ENCODE measurements at places on chromosomes 13 and 19. TPM values are rescaled to one million over a fixed set of nuclear protein-coding genes. Genes with fewer than 3 reads are reported as not detected.

DMRTC2 gene
- polyA plus RNA-seq, result not detected

OVOL3 gene
- polyA plus RNA-seq, result not detected

PALM gene
- polyA plus RNA-seq, result 9.2 TPM

ZNF677 gene
- polyA plus RNA-seq, result 5.8 TPM

CEACAM7 gene
- polyA plus RNA-seq, result 3.8 TPM

DNA sequence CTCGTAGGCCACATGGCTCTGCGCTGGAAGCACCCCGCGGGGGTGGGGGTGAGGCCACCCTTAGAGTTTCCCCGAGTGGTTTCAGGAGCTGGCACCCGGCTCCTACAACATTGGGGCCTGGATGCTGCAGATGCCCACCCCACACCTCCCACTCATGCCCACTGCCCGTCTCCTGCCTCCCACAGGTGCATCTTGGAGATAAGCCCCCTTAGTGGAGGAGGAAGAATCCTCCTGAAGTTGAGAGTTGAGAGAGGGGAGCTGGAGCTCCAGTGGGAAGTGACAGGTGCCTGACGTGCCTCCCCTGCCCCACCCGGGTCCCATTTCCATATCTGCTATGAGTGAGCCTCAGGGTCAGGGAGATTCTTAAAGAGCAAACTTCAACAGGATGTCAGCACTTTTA, 341.3 kb downstream of the TEX29 start:
- no peak for DNase-seq

GRCh38 chr13:65915195-65915594, 1314.9 kb downstream of the PCDH9 start:
- DNase-seq, result no peak

- DNase-seq, result no peak
Measured at GRCh38 chr13:22064854-22065620, 394.2 kb downstream of the FGF9 start.

GRCh38 chr13:39469676-39470075, 133.3 kb downstream of the LHFPL6 start:
- DNase-seq, result no peak

- no peak for DNase-seq
Measured at GRCh38 chr19:9937001-9937411, 691 bp upstream of the OLFM2 start.

DNA sequence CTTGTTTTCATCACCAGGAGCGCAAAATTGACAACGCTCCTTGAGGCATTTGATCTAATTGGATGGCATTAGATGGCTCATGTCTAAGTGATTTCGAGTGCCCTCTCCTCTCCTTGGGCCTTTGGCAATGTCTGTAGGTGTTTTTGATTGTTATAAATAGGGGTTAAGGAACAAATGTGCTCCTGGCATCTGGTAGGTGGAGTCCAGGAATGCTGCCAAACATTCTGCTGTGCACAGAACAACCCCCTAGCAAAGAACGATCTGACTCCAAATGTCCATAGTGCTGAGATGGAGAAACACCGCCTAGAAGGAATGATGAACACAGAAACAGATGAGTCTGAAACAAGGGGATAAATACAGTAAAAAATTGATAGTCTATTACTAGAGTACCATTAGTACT, 68.0 kb upstream of the C1QTNF9B start:
- DNase-seq, result no peak

GRCh38 chr13:111474136-111475002, 153.9 kb downstream of the TEX29 start:
- no peak for DNase-seq

- no peak for DNase-seq
Measured at GRCh38 chr13:79625517-79625916, 144.6 kb downstream of the NDFIP2 start.

GRCh38 chr13:33169273-33169980, 116.1 kb downstream of the STARD13 start:
- no peak for DNase-seq

PNMA8A gene
- 2.4 TPM for polyA plus RNA-seq

FGF22 gene
- 0.45 TPM for polyA plus RNA-seq

DNA sequence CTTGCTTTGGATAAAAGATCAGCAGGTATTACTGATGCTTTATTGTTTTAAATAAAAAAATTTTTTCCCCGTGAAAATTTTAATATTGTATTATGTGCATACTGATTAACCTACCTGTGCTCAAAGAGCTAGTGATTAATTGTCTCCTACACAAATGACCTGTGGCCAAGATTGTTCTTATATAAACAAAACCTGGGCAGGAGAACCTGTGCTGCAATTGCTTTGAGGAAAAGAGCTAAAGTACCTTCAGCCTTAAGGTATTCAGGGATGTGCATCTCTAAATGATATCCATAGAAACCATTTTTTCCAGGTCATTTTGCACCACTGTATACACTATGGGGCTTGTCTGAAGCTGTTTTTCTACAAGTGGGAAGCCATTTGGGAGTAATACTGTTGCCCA, 1.2 kb downstream of the FRY start:
- DNase-seq, result no peak

GPC5 gene
- 0.35 TPM for polyA plus RNA-seq

TMPRSS9 gene
- polyA plus RNA-seq, result 0.14 TPM

- no peak for DNase-seq
Measured at GRCh38 chr13:41587490-41587889, 130.1 kb downstream of the RGCC start.

DNA sequence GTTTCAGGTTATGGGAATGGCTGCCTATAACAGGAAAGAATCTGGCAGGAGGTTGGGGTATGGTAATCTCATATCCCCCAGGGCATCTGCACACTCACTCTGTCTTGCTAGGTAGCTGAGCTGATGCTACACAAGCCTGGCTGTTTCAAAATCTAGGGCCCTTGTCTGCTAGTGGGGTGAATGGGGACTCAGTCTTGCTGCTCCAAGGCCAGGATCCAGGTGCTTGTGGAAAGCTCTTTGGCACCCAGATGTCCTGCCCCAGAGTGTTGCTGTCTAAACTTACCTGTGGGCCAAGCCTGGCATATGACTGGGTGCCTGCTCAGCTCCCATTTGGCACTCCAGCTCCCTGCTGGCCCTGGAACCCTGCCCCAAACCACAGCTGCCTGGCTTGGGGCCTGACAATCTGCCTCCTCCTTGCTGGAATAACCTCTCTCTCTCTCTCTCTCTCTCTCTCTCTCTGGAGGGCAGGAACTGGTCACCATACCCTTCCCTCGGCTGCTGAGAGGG, 158.1 kb upstream of the TSC22D1 start:
- peak; percentile 83 for DNase-seq

- no peak for DNase-seq
Measured at GRCh38 chr13:40143559-40143958, 488.1 kb downstream of the COG6 start.

DNA sequence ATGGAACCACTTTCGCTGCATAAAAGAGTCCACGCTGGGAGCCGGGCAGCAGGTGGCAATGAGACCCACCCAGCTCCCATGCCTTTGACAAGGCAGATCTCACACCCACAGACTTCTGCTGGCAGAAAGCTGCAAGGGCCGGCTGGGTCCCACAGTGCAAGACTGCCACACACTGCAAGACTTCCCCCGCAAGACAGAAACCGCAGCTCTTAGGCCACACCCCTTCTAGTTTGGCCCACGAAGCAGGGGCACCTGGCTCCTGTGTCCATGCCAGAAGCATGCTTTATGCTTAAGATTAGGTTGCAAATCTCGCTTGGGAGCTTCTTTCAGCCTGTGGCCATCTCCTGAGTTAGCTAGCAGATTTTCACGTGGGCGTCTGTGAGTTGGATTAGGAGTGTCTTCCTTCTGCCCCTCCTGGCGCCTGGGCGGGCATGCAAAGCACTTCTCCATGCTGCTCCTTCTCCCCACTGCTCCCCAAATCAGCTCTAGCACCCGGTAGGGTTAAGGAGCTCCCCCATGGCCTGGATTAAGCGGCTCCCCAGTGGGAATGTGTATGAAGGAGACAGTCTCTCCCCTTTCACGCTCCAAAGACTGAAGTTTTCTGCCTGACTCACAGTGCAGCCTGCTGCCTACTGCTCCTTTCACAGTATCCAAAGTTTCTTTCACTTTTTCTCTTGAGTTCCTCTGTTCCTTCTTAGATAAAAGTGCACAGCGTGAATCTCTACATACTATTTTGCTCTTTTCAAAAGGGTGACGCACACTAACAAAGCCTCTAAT, 17.7 kb downstream of the GPC6 start:
- no peak for DNase-seq

DNA sequence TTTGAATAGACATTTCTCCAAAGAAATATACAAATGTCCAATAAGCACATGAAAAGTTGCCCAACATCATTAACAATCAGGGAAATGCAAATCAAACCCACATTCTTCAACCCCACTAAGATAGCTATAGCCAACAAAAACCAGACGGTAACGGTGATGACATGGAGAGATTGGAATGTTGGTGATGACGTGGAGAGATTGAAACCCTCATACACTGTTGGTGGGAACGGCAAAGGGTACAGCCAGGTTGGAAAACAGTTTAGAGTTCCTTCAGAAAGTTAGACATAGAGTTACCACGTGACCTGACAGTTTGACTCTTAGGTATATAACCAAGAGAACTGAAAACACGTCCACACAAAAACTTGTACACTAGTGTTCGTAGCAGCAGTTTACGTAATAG, 48.1 kb downstream of the TNFRSF19 start:
- DNase-seq, result no peak

DNA sequence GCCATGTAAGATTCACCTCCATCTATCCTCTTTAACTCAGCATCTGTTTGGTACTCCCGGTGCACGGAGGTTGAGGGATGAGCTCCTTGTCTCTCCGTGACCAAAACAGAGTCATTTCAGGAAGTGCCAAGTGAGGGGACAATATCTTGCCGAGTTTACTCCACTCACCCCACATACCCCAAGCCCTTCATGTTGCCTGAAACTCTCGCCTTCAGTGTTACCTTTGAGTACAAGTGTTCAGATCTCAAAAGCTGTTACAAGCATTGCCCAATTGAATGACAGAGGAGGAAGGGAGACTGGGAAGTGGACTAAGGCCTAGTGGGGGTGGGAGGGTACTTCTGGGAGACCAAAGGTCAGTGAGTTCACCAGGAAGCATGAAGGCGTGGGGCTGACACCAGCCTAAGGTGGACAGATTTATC, 6.0 kb upstream of the SIGLEC12 start:
- no peak for DNase-seq

DNA sequence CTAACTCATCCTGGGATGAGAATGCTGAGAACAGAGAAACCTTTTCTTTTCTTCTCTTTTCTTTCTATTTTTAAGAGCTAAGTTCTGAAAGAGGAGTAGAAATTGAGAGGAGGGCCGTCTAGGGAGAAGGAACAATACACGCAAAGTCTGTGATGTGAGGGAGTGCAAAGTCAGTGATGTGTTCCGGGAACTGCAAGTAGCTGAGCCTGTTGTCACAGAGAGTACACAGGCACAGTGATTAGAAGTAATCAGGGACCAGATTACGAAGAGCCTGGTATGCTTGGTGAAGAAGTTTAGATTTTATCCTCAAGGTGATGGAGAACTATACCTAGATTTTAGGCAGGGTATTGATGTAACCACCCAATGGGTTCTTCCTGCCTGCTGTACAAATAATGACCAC, 32.0 kb upstream of the CXCL17 start:
- no peak for DNase-seq

DNA sequence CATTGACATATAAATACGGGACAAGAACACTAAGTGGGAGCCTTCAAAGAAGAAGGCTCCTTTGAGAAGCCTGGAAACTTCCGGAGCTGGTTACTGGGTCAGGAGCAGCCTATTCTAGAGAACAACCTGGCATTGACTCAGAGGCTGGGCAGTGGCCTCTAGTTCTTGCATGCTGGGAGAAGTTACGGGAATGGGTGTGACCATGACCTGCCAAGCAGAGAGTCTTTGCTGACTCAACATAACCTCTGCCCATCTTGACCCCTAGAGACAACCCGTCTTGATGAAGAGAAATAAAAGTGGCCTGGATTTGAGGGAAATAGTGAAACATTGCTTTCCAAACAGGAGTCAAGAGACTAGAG, 21.0 kb downstream of the STARD13 start:
- DNase-seq, result no peak

- no peak for DNase-seq
Measured at GRCh38 chr13:110354715-110355473, 47.8 kb downstream of the COL4A2 start.

ONECUT3 gene
- polyA plus RNA-seq, result not detected

DNA sequence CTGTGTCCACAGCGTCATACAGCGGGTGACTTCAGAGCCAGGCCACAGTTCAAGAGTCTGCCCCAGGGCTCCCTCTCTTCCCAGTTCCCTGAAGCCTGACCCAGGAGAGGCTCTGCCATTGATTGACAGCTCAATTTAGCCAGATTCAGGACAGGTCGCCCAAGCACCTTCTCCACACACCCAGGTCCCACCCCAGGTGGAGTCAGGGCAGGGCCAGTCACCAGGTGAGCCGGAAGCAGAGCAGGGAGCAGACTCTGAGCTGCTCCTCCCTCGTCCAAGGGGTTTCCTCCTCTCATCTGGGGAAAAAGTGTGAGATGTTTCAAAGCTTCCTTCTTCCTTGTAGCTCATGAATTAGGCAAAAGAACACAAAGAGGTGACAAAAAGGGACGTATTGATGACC, 5.6 kb downstream of the CEACAM7 start:
- no peak for DNase-seq

DNA sequence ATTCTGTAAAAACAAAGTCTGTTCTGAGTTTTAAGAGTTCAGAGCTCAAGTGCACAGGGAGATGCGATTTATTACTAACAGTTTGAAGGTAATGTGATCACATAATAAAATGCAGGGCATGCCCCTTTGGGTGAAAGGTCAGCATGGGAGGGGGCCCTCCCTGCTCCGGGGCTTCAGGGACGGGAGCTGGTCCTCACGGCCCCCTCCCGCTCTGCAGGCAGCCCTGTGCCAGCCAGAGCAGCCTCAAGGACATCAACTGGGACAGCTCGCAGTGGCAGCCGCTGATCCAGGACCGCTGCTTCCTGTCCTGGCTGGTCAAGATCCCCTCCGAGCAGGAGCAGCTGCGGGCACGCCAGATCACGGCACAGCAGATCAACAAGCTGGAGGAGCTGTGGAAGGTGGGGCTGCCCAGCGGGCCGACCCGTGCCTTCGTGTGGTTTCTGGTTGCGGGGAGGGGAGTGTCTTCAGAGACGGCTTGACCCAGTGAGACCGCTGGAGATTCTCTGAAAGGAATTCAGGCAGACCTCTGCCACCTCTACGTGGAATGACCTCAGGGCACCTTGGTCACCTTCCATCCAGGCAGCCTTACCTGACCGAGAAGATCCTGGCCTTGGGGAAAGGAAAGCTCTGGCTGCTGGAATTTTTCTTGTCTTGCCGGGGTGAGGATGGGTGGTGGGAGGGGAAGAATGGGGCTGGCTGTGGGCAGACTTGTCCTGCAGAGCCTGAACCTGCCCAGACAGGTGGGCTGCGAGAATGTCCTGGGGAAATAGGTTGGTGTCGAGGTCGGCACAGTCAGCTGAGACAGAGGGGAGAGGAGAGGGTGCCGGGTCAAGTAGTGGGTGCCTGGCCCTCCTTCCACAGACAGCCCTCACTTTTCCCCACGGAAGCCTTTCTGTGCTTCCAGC, 19.0 kb downstream of the UPF1 start:
- no peak for DNase-seq

- no peak for DNase-seq
Measured at GRCh38 chr13:40271931-40272775, 394.3 kb downstream of the FOXO1 start.

KANK2 gene
- polyA plus RNA-seq, result 34.7 TPM

URAD gene
- 0.31 TPM for polyA plus RNA-seq

GRCh38 chr19:13103581-13104359, 1.1 kb upstream of the LYL1 start:
- no peak for DNase-seq

- no peak for DNase-seq
Measured at GRCh38 chr13:48506092-48506701, 26.7 kb downstream of the RCBTB2 start.

- no peak for DNase-seq
Measured at GRCh38 chr19:9054765-9055164, 32.1 kb upstream of the OR1M1 start.

PLPPR3 gene
- polyA plus RNA-seq, result not detected
